ENCODE measurements at places on chromosomes 1 and 21.

DNA sequence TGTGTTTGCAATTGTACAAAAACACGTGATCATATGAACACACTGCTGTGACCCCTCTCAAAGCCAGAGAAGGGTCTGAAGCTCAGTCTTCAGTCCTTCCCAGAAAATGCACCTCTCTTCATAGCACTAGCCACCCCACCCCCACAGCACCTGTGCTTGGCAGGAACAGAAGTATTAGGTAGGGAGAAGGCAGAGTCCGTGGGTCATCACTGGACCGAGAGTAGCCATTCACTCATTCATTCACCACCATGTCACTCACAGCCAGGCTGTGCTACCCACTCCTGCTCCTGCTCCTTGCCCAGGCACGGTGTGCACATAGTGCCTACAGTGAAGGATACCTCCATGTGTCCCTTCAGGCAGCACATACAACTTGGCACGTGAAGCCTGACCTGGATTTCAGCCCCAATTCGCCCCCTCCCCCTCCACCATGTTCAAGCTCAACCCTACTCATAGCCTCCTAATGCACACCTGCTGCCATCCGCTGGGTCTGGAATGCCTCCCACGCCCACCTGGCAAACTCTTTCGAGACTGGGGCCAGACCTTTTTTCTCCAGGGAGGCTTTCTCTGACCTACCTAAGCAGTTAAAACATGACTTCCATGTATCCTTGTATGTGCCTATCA, 81.9 kb upstream of the GALNT2 start:
- DNase-seq: no peak

DNA sequence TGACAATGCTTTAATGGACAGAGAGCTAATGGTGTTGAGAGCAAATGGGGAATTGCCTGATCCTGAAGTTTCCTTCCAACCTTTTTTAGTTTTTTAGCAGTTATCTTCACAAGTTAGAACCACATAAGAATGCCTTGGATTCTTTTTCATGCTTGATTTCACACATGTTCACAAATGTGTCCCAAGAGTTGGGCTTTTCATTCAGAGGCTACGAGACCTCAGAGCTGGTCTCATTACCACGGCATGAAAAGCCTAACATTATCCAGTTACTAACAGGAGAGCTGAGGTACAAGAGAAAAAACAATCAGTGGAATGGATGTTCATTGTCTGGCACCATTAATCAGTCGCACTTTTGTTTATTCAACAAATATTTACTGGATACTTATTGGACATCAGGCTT, 340.6 kb downstream of the ZNF326 start:
- DNase-seq: peak; percentile 73

- no peak for DNase-seq
Observed at GRCh38 chr1:36067871-36068270, 16.0 kb upstream of the TEKT2 start.

DNA sequence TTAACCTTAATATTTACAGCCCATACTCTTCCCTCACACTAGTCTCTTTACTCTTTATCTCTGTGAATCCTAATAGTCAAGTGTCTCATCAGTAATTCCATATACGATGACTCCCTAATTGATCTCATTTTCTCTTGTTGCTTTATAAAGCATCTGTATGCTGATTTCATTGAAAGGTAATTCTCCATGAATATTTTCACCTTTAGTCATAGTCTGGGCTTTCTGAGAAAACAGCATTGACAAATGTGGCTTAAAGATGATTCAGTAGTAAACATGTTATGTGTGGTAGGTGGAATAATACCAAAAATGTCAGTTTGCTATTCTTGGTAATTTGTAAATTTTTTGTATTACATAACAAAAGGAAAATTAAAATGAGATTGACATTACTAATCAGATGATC, 1176.5 kb downstream of the NCAM2 start:
- no peak for DNase-seq

DNA sequence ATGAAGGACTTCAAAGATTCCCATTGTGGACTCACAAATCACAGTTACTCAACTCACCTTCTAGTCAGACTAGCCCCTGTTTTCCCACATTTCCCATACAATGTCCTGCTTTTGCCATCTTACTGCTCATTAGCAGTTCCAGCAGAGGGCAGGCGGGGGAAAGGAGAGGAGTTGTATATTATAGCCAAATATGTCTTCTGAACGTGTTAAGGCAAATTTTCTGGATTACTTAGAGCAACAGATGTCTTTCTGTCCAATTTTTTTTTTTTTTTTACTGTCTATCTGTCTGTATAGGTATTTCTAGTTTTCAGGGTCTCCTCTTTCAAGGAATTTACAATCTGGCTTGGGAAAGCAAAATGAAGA, 29.9 kb upstream of the DDAH1 start:
- peak; percentile 21 for DNase-seq

DNA sequence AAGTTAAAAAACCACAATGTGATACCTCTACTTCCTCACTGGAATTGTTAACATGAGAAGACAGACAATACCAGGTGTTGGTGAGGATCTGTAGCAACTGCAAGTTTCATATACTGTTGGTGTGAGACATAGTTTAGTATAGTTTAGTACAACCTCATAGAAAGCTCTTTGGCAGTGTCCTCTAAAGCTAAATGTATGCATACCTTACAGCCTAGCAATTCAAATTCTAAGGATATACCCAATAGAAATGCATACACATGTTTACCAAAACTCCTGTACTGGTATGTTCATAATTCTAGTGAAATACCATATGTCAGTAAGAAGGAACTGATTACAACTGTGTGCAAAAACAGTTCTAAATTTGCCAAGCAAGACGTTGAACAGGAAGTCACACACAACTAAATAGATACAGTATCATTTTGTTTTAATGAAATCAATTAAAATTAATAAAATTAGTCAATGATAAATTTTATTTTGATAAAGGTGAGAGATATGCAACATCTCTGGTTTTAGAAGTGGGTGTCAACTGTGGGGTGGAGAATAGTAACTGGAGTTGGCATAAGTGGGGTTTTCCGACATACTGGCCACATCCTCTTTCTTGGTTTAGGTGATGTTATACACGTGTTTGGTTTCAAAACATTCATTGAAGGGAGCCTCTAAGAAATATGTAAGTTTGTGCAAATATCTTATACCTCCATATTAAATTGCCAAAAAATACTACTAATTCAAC, 450.7 kb downstream of the PTPRC start:
- no peak for DNase-seq

GRCh38 chr1:32372149-32372756, 9.9 kb downstream of the TSSK3 start:
- DNase-seq: no peak

DNA sequence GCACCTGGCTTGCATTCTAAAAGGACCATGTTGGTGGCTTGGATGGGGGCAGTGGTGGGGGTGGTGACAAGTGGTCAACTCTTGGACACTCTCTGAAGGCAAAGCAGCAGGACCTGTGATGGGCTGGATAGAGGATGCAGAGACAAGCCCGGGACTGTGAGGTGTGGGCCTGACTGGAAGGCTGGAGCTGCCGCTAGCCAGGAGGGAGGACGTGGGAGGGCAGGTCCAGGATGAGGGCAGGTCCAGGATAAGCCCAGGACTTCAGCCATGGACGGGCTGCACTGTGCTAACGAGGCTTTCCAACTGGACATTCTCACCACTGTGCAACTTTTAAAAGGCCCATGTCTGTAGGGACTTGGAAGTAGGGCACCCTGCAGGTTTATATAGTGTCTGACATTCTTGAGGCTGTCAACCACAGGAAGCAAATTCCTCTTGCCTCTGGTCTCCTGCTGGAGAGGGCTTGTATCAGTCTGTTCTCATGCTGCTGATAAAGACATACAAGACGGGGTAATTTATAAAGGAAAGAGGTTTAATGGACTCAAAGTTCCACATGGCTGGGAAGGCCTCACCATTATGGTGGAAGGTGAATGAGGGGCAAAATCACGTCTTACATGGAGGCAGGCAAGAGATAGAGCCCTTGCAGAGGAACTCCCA, 8.3 kb upstream of the C1orf167 start:
- DNase-seq: peak; percentile 28

DNA sequence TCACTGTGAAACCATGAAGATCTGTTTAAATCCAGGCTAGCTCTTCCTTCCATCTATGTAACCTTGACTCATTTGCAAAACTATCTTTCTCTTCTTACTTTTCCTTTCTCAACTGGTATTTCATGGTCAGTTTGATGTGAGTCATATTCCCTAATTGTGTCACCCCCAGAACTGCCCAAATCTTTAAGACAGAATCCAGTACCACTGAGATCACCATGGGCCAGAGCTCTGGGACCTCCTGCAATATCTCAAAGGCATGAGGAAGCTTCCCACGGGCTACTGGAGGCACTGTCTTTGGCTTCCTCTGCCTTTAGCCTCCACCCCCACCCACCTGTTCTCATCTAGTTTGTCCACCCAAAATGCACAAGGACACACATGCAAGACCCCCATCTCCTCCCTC, 274.4 kb upstream of the FMN2 start:
- DNase-seq: no peak

GRCh38 chr1:236165238-236165981, 23.1 kb downstream of the GPR137B start:
- DNase-seq: no peak

- DNase-seq: no peak
Observed at GRCh38 chr1:220982686-220983085, 103.4 kb downstream of the HLX start.

GRCh38 chr21:36927719-36928117, 38.8 kb downstream of the HLCS start:
- peak; percentile 70 for DNase-seq

GRCh38 chr1:71666609-71667008, 585.8 kb upstream of the ZRANB2 start:
- DNase-seq: no peak

GRCh38 chr1:160761886-160762285, 22.8 kb downstream of the SLAMF7 start:
- no peak for DNase-seq

GRCh38 chr1:201450721-201451291, 18.2 kb downstream of the PHLDA3 start:
- peak; percentile 34 for DNase-seq

- DNase-seq: no peak
Observed at GRCh38 chr1:5009376-5010065, 355.1 kb downstream of the AJAP1 start.

DNA sequence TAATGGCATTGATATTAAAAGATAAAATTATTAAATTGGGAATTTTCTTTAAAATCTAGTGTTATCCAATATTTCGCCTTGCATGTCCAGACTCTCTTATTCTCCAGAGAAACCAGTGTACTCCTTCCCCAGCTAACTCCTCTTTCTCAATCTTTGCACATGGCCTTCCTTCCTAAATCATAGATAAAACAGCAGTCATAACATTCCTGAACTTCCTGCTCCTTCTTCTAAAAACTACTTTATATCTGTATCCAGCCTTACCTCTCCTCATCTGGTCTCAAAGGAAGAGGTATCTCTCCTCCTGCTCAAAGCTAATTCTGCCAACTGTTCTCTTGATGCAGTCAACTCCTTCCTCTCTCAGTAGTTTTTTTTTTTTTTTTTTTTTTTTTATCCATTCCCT, 39.5 kb upstream of the NEK7 start:
- no peak for DNase-seq

Data from renal cortical epithelial cell (primary cell).